CD4-positive, alpha-beta T cell treated with Interleukin-4 for 4 hours (primary cell): ENCODE measurements at places on chromosomes 2 and 18.

- DNase-seq, result peak; percentile 59
These were observed 38.6 kb upstream of the POLE4 start for GRCh38 chr2:74919827-74920226.

GRCh38 chr2:214713080-214713830 is 96.2 kb downstream of the BARD1 start:
- no peak for DNase-seq

- DNase-seq, result no peak
These were observed 4.0 kb downstream of the IMP4 start for GRCh38 chr2:130346741-130347066.

DNA sequence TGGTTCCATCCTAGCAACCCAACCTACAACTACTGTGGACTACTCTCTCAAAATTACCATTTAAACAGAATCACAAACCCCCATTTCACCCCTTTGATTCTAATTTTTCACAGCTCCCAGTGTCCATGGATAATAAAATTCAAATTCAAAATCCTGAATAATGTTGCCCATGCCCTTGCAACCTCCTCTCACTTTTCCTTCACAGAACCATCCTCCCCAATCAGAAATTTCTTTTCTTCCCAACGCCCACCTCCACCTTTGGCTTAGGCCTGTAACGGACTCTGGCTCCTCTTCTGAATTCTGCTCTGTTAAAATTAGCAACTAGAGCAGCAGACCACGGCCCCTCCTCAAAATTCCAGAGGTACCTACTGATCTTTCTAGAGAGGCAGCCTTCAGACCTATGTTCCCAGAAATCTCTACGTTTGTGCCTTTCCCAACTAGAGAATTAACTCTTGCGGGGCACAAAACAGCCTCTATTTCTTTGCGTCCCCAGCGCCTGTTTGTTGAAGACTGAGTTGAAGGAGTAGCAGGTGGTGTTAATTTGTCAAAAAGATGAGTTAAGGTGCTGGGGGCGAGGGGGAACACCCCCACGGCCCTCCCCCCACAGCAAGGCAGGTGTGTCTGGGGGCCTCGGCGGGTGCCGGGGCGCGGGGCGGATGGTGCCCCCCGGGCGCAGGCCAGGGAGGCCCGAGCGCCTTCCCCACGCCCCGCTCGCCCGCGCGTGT is 428 bp upstream of the MAP3K20 start:
- DNase-seq, result no peak

DNA sequence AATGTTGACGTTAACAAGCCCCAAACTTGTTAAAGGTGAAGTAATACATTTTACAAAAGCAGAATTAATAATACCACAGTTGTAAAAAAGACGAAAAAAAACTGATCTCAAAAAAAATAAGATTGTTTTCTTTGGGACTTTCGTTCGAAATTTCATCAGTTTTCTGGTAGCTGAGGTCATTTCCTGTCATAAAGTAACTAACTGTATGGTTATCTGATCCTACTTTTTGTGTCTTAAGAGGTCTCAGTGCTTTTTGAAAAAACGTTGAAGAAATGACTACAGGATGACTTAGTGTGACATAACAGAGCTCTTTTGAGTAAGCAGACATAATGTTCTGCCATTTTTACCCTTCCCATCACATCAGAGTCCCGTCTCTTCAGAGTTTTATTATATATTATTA is 79.3 kb downstream of the BIRC6 start:
- no peak for DNase-seq

- DNase-seq, result no peak
These were observed 203.7 kb upstream of the LYPD1 start for GRCh38 chr2:132873738-132874137.

DNA sequence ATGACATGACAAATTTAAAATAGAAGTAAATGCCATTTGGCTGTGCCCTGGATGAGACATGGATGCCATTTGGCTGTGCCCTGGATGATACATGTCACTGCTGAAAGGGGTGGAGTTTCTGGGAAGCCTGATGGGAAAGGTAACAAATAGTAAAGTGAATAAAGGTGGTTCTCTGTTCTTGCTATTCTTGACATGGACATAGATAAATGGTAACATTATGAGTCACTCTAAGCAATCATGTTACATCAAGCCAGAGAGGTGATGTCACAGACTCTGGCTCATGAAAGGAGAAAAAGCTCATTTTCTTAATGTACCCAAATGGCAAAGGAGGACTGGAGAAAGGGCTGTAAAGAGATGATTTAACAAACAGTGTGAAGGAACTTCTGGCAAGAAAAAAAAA is 86.4 kb downstream of the EML6 start:
- DNase-seq, result no peak

DNA sequence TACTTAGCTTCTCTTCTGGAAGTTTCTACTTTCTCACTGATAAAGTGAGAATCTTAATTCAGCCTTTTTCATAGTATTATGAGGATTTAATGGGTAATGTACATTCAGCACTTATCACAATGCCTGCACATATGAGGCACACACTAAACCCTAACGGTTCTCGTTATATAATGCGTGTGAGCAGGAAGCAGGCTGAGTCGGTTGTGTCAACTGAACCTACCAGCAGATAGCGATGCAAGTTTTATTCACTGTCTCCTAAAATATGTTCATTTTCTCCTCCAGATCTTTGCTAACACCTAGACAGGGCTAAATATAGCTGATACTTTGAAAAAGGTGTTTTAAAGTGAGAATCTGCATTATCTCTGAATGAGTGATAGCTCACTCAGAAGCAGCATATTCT is 201.6 kb downstream of the ALPK2 start:
- no peak for DNase-seq

GRCh38 chr2:28224648-28225472 is 167.8 kb upstream of the FOSL2 start:
- DNase-seq, result no peak

DNA sequence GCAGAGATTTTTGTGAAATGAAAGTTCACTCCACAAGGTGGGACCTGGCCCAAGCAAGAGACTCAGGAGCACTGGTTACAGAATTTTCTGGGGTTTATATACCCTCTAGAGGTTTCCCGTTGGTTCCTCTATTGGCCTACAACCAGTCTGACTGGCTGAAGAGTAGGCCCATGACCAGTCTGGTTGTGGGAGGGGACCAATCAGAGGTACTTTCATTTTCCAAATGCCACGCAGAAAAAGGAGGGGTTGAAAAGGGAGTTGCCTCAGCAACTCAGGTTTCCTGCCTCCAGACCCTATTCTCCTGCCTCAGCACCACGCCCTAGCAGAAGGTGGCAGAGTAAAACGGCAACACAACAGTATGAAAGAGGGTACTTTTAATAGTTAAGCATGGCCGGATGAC is 98.4 kb downstream of the COLEC12 start:
- no peak for DNase-seq

DNA sequence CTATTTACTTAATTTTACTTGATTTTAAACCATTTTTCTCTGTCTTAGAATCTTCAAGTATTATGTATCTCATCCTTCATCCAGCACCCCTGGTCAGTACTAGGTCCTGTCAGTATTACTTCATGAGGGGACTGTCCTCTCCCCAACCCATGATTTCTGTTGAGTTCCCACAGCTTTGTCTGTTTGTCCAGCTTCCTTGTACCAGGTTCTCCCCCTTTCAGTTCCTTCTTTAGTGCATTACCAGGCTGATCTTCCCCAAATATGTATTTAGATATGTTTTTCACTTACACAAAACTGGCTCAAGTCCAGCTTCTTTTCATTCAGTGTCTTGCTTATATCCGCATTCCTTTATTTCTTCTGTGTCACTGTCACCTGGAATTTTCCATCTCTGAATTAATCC is 13.8 kb upstream of the TTC27 start:
- DNase-seq, result no peak

DNA sequence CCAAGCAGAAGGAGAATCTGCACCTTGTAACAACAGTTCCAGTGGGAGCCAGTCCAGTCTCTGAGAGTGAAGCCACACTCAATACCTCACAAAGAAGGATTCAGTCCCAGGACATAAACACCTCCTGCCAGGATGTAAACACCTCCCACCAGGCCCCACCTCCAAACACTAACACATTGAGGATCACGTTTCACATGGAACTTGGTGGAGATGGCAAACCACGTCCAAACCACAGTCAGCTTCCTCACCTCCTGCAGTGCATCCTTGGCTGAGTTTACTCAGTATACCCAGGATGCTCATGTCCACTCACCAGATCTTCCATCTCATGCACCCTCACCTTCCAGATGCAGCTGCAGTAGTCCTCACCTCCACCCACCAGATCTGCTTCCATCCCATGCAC is 37.8 kb upstream of the TMEM18 start:
- DNase-seq, result no peak
